Peyer's patch (tissue), 4 donors: ENCODE measurements at places on chromosomes 2 and 18.

DNA sequence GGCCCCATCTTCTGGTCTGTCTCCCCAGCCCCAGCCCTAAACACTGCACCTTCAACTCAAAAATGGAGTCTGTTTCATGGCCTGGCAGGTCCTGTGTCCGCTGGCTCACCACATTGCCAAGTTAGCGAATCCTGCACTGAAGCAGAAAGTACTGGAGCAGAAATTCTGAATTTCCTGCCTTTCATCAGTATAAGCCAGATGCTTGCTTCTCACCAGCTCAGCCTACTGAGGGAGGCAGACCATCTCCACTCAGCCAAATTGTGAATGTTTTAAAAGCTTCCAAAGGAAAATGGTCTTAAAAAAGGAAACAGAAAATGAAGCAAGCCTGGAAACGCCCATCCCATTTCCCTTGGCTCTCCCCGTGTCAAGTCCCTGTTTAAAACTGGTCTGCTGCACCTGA lies 157.8 kb downstream of the C1D start:
- DNase-seq = no peak

GRCh38 chr2:214019229-214019972 lies 391.5 kb upstream of the VWC2L start:
- DNase-seq = no peak

GRCh38 chr2:152094014-152094413 lies 4.8 kb downstream of the CACNB4 start:
- no peak for DNase-seq

- DNase-seq = peak; percentile 68
Observed at GRCh38 chr2:207164006-207164831, 1.5 kb downstream of the KLF7 start.

GRCh38 chr2:240760576-240761246 lies 59.3 kb downstream of the KIF1A start:
- no peak for DNase-seq

GRCh38 chr2:145845207-145845894 lies 1325.4 kb upstream of the ZEB2 start:
- no peak for DNase-seq

DNA sequence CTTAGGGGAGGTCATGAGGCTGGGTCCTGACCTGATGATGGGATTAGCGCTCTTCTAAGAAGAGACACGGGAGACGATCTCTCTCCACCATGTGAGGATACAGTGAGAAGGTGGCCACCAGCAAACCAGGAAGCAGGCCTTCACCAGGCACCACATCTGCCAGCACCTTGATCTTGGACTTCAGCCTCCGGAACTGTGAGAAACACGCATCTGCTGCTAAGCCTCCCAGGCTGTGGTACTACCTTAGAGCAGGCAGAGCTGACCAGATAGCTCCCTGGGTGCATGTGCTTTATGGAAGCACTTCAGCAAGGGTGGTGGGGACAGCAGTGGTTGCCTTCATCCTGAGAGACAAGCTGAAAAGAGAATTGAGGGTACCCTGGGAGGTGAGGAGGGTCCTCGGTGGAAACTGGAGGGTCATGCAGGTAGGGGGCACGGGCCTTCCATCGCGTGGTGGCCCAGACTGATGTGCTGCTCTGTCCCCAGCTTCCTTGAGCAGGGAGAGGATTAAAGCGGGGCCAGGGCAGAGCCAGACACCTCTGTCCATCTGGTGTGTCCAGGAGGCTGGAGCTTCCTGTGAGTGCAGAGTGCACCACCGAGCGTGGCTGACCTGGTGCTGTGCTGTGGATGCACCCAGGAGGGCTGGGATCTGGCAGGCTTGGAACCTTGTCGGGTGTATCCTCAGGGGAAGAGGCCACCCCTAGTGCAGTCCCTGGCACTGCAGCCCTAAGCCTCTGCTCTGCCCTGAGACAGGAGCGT lies 42.9 kb upstream of the HS6ST1 start:
- no peak for DNase-seq

- DNase-seq = no peak
Observed at GRCh38 chr2:27966466-27966865, 75.9 kb downstream of the BABAM2 start.

DNA sequence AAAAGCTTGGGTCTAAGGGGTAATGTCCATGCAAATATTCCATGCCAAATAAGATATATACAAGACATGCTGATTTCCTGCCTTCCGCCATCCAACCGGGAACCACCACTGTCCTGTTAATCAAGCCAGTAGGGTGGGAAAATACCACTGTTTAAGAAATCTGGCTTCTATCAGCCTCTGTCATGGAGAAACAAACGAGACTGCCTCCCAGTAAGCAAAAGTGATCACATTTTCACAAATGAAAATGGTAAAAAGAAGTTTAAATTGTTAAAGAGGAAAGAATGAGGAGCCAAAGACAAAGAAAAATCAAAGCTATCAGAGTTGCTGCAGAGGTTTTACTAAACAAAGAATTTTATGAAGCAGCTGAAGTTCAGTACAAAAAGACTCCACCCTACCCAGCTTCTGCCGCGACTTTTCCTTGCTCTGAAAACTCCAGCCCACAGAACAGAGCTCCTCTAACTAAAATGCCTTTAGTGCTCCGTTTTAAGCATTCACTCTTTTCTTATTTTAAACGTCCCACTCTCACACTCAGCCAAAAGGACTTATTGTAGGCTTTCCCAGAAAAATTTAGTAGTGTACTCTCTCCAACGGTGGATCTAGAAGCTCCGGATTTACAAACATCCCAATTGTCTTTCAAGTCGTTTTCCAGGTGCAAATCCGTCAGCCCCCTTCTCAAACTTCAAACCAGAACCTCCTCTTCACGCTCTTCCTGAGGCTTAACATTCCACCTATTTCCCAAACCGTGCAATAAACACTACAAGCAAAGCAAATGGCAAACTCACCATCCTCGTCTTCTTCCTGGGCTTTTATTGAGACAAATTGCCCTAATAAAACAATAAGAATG lies 613 bp downstream of the COL5A2 start:
- no peak for DNase-seq

GRCh38 chr18:70194227-70194890 lies 11.1 kb downstream of the RTTN start:
- DNase-seq = no peak

GRCh38 chr2:118689456-118689855 lies 158.0 kb downstream of the EN1 start:
- DNase-seq = no peak

DNA sequence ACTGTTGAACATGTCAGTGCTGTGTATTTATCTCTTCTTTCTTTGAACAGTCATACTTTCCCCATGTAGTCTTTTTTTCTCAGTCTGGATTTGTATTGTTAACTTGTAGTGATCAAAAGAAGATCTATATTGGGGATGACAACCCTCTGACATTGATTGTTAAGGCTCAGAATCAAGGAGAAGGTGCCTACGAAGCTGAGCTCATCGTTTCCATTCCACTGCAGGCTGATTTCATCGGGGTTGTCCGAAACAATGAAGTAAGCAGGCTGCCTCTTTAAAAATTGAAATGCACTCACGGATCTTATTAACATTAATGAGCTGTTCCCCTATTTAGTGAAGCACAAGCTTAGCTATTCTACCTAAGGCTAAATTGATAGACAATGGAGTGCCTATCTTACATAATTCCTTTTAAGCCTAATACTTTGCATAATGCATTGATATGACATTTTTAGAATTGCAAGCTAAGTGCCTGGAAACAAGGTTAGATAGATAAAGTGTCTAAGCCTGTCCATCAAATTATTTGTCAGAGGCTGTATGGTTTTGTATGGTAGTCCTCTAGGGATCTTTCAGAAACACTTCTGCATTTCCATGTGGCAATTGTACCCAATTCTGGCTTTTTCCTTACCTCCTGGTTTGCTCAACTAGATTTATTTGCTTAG lies 29.3 kb upstream of the FAM171B start:
- DNase-seq = no peak

GRCh38 chr2:20917719-20918572 lies 95.0 kb upstream of the LDAH start:
- DNase-seq = no peak

DNA sequence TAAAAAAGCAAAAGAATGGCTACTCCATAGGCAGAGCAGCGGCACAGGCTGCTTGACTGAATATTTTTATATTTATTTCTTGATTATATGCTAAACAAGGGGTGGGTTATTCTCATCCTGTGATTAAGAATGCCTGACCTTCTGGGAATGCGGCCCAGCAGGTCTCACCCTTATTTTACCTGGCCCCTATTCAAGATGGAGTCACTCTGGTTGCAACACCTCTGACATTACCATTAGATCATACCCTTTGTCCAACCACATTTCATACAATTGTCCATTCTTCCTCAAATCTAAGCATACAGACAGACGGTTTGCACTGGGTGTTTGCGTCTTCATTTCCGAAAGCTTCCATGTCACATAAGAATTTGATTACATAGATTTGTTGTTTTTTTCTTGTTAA lies 168.2 kb downstream of the GALNT1 start:
- DNase-seq = no peak

GRCh38 chr2:219028996-219029828 lies 12.1 kb downstream of the CFAP65 start:
- no peak for DNase-seq

GRCh38 chr2:80242355-80242910 lies 62.1 kb downstream of the LRRTM1 start:
- no peak for DNase-seq

DNA sequence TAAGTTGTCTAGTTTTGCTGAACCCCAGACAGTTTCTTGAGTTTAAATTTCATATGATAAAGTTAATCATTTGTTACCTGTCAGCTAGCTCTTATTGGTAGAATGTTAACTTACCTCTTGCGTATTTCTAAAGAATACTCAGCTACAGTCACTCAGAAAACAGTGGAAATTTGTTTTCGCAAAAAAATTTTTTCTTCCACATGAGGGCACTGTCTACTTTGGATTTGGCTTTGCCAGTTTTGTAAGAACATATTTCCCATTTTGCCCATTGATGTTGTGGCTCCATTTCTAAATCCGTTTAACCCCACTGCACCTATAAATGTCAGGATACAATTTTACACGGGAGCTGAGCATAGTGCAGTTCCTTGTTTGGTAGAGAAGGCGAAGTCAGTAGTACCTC lies 19.1 kb upstream of the GCFC2 start:
- DNase-seq = no peak

DNA sequence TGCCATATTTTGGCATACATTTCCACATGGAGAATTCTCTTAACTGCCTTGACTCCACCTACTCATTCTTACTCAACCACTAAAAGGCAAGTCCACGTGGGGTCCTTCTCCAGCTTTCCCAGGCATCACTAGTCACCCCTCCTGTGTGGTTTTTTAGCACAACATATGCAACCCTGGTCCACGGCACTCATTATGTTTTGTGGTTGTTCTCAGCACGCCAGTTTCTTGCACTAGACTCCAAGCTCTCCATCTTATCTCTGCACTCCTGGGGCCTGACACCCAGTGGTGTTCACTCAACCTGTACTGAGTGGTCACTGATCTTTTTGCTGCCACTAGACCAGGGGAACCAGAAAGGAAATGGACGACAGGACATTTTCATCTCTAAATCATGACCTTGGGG lies 18.0 kb downstream of the MARCHF4 start:
- DNase-seq = no peak

DNA sequence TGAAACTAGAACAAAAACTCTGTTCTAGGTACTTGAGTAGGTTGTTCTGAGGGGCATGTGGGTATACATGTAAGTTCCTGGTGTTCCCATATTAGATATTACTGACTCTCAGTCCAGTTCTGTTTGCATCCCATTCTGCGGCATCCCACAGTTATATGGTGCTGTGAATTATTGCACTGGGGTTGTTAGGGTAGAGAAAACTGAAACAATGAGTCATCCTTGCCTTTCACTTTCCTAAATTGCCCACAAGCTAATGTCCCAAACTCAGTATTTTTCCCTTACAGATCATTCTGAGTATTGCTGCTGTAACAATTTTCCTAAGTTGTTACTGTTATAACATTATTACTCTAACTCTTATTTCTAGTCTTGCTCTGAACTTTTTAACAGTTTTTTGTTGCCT lies 3.0 kb downstream of the WDR75 start:
- DNase-seq = no peak

DNA sequence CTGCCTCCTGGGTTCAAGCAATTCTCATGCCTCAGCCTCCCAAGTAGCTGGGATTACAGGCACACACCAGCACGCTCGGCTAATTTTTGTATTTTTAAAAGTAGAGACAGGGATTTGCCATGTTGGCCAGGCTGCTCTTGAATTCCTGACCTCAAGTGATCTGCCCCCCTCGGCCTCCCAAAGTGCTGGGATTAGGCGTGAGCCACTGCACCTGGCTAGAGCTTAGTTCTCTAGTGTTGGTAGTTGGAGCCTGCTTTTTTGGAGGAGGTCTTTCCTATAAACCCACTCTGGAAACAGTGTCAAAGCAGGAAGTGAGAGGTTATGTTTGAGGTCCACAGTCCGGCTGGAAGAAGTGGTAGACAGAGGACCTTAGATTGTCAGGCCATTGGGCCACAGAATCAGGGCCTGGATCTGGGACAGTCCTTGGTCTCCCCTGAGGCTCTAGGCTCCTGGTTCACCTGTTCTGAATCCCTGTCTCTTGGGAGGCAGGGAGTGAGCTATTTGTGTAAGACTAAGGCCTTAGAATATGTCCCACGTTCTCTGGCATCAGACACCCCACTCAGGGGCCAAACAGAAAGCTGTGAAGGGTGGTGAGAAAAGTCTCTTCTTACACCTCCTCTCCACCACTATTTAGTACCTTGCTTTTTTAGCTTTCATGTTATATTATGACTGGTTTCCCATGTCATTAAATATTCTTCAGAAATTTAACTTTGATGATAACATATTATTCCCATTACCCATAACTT lies 34.5 kb downstream of the PCBP1 start:
- no peak for DNase-seq

DNA sequence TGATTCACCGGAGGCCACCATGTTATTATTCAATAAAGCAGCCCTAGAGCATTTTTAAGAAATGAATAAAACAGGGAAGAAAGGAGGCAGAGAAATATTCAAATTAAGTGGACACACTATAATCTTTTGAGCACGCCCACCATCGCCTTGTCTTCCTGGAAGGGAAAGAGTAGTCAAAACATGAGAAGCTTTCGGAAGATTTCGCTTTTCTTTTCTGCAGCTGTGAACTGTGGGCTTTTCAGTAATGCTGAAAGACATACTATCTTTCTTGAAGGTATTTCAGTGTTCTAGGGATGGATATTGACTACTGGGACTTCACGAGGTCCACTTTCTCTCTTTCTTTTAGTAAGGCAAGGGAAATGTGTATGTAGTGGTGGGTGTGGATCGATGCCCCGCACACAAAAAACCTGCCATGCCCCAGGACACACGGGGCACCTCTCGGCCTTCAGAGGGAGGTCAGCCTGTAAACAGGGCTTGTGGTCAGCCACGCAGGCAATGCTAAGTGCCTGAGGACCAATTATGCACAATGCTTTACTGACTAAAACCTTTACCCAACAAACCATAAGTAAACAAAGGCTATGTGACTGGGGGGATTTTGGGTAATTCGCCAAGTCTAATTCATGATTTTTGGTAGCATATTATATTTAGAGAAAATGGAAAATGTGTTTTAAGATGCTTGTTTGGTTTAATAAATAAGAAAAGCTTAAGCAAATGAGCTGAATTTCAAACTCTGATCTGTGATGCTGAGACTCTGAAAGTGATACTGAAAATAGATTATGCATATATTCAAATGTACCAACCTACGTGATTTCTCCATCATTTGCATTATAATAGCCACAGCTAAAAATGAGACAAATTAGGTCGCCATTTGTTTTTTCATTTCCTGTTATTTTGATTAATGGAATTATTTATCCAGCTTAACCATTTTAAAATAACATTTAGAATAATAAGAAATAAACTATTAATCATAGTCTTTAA lies 130.5 kb downstream of the ZNF516 start:
- DNase-seq = no peak
